GM04504 (cell line): ENCODE measurements at places on chromosomes 16 and 17.

DNA sequence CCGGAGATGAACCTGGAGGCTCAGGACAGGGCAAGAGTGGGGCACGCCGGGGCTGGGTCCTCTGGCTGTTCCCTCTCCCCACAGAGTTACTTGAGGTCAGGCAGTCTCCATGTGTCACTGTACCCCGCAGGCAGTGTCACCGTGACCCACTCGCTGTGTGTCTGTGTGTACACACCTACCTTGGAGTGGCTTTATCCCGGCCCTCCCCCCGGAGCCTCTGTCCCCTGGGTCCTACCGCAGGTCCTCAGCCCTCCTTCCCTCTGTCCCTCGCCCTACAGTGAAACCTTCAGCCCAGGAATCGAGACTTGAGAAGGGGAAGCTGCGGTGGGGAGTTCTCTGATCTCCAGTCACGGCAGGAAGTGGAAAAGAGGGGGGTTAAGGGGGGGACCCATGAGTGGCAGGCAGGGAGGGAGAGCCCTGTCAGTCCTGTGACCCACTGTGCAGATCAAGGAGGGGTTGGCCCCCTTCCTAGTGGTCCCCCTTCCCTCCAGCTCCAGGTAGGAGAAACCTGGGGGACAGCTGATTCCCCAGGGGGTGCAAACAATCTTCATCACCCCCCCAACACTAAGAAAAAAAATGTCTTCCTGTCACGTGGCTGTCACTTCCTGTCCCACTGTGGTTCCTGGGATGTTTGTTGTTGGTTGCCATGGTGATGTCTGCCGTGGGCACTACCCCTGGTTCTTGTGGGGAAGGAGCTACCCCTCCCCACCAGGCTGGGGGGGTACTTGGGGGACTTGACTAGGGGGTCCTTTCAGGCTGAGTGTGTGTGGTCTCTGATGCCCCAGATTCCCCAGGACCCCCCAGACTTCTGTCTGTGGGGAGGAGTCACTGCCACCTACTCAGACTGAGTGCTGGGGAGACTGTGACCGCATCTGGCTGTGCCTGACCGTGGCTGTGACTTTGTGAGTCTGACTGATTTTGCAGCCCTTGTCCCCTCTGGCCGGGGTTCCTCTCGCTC, 13.7 kb downstream of the RARA start:
- DNase-seq = peak; percentile 78

DNA sequence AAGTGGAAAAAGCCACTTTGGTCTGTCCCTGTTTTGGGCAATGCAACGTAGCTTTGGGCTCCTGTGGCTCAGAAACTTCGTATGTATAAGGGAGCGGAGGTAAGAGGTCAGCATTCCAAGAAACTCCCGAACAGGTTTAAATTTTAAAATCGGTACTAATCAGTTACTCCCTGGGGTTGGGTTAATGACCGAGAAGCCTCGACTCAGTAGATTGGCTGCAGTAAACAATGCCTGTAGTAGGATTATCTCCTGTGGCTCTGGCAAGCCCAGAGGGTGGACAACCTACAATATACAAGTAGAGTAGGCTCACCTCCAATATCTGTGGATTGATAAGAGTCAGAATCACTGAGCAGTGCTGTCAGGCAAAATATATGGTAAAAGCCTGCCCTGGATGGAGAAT, 1.6 kb upstream of the GNA13 start:
- DNase-seq = no peak

GRCh38 chr17:77848257-77848656, 110.2 kb upstream of the TNRC6C start:
- no peak for DNase-seq

DNA sequence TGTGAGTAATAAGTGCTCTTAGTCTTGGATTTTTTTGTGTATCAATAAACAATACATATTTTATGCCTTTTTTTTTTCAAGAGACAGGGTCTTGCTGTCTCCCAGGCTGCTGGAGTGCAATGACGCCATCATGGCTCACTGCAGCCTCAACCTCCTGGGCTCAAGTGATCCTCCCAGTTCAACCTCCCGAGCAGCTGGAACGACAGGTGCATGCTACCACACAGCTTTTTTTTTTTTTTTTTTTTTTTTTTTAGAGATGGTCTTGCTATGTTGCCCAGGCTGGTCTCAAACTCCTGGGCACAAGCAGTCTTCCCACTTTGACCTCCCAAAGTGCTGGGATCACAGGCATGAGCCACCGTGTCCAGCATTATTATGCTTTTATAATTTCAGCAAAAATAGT, 13.0 kb downstream of the ACSF2 start:
- no peak for DNase-seq

- no peak for DNase-seq
Measured at GRCh38 chr16:12572316-12572985, 231.2 kb downstream of the CPPED1 start.

GRCh38 chr17:79806863-79807720, 10.2 kb upstream of the CBX8 start:
- no peak for DNase-seq

GRCh38 chr17:71881041-71881440, 239.8 kb upstream of the SOX9 start:
- no peak for DNase-seq

DNA sequence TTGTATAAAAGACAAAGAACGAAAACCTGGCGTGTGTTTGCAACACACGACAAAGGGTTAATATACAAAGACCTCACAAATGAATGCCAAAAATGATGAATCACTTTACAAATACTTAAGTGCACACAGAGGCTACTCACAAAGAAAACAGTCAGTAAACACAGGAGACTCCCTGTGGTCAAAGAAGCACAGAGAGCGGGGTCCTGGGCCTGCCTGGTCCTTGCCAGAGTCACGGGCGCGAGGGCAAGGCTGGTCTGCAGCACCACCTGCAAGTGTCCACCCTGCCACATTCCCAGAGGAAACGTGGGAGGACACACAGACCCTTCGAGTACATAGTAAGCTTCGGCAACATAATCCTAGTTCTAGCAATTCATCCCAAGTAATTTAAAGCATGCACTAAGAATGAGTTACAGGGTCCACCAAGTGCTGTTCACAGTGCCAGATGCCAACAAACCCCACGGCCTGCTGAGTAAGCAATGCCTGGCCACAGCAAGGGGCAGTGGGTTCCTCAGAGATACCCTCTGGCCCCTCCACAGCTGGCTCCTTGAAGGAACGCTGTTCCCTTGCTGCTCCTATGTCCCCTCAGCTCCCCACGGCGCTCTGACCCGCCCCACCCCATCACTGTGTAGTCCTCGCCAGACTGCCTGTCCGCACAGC, 24.6 kb upstream of the FAAP100 start:
- DNase-seq = no peak

DNA sequence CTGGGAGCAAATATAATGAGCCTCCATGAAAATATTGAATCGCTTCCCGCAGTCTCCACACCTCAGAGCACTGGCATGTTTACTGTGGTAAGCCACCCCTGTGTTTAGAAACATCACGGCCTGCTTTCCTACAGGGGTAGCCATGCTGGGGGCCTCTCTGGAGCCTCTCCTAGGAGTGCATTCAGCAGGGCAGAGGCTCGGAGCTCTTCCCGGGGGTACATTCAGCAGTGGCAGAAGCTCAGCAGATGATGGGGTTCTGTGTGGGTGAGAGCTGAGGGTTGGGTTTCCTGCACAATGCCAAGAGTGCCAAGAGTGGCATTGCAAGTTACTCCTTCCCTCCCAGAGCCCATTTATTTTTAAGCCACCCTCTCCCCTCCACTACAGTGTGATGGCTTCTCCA, 386.6 kb downstream of the SEC14L1 start:
- no peak for DNase-seq

- DNase-seq = no peak
Measured at GRCh38 chr17:79842656-79843473, 3.6 kb upstream of the CBX4 start.

GRCh38 chr16:17470908-17471718, at the start of gene XYLT1:
Gene XYLT1, minus strand, starts transcription at chr16:17470960. Its CDS starts 164 bp downstream, at chr16:17470796.
- DNase-seq = peak; percentile 96

DNA sequence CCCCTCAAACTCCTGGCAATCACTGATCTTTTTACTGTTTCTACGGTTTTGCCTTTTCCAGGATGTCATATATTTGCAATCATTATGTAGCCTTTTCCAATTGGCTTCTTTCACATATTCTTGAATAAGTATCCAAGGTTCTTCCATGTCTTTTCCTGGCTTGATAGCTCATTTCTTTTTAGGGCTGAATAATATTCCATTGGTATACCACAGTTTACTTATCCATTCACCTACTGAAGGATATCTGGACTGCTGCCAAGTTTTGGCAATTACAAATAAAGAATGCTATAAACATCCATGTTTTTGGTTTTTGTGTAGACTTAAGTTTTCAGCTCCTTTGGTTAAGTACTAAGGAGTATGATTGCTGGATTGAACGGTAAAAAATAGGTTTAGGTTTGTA, 16.0 kb downstream of the GPATCH8 start:
- DNase-seq = no peak

DNA sequence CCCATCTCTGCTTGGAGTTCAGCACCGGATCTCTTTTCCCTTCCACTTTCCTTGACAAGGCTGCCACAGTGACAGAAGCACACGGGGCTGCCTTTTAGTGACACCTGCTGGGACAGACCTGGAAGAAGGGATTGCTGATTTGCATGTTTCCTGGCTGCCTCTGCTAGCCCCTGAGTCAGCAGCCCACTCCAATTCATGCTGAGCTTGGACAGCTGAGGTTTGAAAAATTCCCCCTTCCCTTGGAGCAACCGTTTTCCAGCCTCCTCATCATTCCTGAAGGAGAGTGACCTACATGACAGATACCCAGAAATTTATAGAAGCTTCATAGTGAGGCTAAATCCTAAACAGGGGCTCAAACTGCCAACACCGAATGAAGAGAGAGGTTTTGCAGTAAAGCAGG, 18.8 kb upstream of the RBL2 start:
- DNase-seq = no peak
